ENCODE measurements at places on chromosomes 3 and 15.

GRCh38 chr15:29291067-29291845 lies 21.6 kb upstream of the NSMCE3 start:
- DNase-seq: no peak

- DNase-seq: no peak
Measured at GRCh38 chr15:86392874-86393273, 313.2 kb downstream of the AGBL1 start.

DNA sequence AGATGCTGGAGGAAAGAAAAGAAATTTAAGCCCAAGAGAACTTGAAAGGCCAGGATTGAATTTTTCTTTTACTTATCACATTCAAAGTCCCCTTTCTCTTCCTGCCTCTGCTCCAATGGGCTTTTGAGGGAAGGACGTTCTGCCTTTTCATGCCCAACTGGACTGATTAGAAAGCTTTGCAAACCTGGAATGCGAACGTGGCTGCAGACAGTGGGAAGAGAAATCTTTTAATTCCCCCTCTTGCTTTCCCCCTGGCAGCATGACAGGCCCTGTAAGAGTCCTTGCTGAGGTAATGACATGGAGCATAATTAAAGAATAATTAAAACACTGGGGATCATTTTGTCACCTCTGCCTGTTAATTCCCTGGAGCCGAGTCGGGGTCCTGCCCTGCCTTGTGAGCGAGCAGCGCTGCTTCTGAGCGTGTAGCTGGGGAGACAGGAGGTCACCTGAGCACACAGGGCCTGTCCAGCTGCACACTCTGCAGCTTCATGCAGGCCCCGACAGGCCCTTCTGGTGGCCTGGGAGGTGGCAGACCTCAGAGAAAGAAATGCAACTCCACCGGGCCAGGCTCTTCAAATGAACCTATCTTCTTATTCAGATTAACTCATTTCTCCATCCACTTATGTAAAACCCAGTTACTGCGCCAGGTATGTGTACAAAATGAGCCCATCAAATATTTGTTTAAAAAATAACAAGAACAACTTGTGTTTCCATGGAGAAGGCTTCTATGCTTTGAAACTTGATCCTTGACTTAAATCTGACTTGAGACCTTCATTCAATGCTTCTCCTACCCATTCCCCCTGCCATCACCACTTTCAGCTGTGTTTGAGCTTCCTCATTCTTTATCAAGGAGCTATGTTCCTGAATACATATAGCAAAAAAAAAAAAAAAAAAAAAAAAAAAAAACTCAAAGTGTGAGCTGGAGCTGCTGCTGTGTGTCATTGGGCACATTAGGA lies 628.2 kb upstream of the CFAP20DC start:
- DNase-seq: no peak

DNA sequence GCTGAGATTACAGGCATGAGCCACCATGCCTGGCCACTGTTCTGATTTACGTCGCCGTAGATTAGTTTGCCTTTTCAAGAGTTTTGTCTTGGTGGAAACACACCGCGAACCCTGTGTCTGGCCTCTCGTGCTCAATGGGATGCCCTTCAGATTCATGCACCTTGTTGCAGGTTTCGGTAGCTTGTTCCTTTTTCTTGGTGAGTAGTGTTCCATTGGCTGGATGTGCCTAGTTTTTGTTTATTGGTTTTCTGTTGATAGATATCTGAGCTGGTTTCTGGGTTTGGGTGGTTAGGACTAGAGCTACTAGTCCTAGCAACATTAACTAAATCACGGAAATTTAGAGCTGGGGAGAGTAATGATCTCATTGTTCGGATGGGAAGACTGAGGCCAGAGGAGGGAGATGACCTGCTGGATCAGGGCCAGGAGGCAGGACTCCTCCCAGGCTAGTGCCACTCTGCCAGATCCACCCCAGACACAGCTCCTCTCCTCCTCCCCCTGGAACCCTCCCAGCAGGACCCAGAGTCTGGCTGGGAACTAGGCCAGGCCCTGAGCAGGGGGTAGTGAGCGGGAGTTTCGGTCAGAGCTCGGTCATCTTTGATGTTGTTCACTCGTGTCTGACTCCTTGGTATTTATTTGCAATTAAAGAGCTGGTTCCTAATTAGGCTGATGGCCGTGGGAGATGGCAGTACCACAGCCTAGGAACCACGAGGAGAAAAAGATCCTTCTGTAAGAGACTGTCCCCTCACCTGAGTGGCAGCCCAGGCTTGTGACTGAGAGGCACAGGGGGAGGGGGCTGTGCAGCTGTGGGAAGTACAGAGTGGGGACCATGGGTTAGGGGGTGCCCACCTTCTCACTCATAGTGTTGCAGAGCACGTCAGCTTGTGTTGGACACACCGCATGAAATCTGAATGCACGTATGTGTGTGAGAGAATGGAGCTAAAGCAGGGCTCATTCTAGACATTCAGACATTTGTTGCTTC lies 73.4 kb downstream of the SMAD6 start:
- no peak for DNase-seq

- no peak for DNase-seq
Measured at GRCh38 chr3:43863966-43864933, 173.5 kb downstream of the ABHD5 start.

GRCh38 chr3:63910891-63911290 lies 1.3 kb downstream of the SCAANT1 start:
- no peak for DNase-seq

- peak; percentile 50 for DNase-seq
Measured at GRCh38 chr3:72177075-72178050, 392.4 kb upstream of the PROK2 start.

- no peak for DNase-seq
Measured at GRCh38 chr15:69706353-69707097, 253.9 kb downstream of the RPLP1 start.

DNA sequence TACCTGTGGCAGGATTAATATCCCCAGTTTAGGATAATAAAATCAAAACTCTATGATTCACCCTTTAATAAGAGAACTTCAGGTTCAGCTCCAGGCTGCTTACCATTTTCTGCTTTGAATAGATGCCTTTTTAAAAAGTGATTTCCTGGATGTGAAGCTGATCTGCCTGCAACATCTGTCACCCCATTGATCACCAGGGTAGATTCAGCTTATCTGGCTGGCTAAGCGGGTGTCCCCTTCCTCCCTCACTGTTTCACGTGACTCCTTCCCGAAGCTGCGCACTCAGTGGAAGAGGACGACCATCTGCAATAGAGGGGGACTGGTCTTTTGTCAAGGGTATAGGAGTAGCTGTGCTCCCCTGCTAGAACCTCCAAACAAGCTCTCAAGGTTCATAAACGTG lies 128.1 kb downstream of the IL1RAP start:
- no peak for DNase-seq

DNA sequence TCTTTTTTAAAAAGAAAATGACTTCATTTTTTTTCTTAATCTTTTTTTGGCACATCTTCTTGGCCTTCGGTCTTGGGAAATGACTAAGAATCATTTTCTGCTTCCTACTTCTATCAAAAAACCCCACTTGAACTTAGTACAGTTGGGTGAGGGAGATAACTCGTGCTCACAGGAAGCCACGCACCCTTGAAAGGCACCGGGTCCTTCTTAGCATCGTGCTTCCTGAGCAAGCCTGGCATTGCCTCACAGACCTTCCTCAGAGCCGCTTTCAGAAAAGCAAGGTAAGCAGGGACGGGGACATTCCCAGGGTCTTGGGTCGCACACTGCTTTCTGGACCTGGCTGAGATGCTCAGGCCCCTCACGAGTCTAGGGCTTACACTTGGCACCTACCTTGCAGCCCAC lies at the start of gene CCR4:
CCR4 (plus strand) TSS at position 235 of the 402 bp plus-strand sequence. CDS start 1,779 bp downstream, outside the sequence.
- DNase-seq: no peak

- DNase-seq: no peak
Measured at GRCh38 chr3:177294221-177294620, 96.9 kb upstream of the TBL1XR1 start.

GRCh38 chr3:71629711-71630110 lies 46.2 kb upstream of the FOXP1 start:
- DNase-seq: no peak

DNA sequence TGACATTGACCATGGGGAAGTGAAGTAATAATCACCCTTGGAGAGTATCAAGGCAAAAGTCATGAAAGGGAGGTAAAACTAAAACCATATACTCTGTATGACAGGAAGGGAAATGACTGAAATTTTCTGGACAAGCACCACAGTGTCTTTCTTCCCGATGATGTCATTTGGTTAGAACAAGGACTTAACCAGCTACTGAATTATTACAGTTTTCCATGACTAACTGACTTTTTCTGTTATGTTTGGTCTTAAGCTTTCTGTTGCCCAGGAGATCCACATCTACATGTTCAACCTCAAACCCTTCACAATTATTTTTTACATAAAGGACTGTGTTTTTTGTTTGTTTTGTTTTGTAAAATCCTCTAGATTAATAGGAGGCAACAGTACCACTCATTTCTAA lies 191.9 kb upstream of the IL12A start:
- no peak for DNase-seq

- DNase-seq: no peak
Measured at GRCh38 chr3:72976281-72976741, 20.3 kb upstream of the PPP4R2 start.

Data from nephron progenitor cell (in vitro differentiated cells).